ENCODE measurements at places on chromosomes 6 and 20.

DNA sequence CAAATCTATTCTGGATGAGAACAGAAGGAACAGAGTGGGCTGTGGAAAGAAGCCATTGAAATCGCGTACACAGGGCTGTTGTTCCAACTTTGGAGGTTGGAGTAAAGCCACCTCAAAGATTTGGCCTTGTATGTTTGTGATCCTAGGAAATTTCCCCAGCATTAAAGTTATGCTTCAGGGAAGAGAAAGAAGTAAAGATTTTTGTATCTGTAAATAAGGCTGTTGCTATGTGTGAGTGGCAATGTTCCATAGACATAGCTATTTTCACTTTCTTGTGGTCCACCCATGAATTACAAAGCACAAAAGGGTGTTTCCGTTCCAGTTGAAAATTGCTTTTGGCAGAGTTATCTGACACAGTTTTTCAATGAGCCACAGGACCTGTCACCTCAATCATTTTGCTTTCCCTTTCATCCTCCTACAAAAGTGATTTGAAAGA, 321.3 kb downstream of the TFAP2B start:
- no peak for DNase-seq

- no peak for DNase-seq
These were observed at the start of gene LIME1 for GRCh38 chr20:63735859-63736718. TSS of gene LIME1 (plus strand) at chr20:63736664. CDS start at chr20:63737550, 886 bp downstream.

DNA sequence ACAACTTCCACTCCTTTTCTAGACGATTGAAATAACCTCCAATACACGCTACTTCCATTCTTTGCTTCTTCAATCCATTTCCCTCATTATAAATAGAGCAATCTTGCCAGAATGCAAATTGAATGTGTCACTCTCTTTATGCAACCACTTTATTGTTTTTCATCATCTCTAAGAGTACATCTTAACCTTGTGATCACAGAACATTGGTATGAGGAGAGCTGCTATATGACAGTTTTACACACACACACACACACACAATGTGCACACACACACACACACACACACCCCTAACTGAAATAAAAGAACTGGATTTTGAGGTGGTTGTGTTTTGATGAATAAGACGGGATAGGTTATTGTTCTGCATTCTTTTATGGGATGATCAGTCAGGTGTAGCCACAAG, 187.0 kb downstream of the HDGFL1 start:
- no peak for DNase-seq

DNA sequence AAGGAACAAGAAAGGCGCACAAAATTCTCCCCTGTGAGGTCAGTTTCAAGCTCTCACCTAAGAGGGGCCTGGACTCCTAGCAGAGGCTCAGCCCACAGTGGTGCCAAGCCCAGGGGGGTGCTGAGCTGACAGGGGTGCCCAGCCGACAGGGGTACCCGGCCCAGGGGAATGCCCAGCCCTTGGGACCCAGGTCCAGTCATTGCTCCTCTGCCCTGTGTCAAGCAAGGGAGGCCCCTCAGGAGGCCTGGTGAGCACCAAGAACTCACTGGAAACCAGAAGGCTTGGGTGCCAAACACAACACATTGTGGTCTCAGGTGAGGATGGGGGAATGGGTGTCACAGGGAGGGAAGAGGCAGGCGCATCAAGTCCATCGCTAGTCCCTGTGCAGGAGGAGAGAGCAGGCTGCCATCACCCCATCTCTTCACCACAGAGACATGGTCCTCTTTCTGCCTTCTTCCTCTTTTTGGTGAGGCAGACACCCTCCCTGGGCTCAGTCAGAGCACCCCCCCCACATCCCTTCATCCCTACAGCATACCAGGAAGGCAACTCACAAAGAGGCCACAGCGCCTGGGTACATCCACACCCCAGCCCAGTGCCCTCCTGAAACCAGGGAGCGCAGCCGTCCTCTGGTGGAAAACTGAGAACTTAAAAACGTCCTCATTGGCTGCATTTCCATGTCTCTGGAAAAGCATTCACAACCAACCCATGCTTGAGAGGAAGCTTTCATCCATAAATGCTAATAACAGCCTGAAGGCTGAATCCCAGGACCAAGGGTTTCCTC, 111.3 kb downstream of the BANF2 start:
- DNase-seq, result no peak

DNA sequence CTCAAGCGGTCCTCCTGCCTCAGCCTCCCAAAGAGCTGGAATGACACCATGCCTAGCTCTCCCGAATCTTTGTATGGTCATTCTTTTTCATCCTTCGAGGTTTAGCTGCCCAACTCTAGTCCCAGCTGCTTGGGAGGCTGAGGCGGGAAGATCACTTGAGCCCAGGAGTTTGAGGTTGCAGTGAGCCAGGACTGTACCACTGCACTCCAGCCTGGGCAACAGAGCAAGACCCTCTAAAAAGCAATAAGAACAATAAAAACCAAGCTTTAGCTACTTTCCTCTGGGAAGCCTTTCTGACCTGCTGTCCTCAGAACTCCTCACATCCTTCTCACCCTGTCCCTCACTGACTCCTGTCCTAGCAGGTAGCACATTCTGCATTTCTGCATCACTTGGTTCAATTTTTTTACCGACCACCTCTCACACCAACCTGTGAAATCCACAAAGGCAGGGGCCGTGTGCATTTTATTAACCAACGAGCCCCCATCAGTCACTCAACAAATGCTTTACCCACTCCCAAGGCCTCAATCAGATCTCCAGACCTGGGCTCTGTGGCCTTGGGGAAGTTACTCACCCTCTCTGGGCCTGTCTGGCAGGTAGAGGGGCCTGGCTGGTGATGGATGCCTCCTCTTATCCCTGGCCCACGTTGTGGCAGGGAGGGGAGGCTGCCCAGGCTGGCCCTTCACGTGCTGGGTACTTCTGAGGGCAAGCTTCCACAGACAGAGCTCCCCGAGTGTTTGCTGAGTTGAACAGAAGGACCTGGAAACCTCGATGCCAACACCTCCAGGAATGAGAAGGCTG, 14.7 kb upstream of the SRC start:
- no peak for DNase-seq

- DNase-seq, result peak; percentile 71
These were observed 50.7 kb upstream of the SIRPA start for GRCh38 chr20:1844325-1845162.

GRCh38 chr20:23094927-23095326, 8.8 kb upstream of the CD93 start:
- no peak for DNase-seq

DNA sequence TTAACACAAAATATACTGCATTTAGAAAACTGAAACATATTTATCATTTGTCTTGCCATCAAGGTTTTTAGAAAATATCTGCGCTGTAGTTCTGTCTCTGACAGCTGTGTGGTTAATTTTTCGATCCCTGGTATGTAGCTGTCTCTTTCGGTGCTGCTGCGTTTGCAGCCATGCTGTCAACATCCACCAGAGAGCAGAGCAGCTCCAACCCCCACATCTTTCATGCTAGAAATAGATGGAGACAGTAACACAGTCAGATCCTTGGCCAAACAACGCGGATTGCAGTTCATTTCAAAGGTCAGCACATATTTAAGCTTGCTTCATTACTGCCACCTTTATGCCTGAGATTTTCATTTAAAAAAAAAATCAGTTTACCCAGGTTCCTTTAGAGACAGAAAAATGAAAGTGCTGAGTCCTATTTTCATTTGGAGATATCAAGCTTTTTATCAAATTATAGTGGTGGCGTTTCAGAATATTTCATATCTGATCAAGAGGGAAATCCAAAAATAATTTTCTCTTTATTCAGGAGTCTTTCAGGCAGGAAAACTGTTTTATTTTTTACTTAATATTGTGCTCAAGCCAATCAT, 157.7 kb upstream of the MMS22L start:
- DNase-seq, result peak; percentile 54

- DNase-seq, result peak; percentile 25
These were observed 6.6 kb downstream of the TRIM15 start for GRCh38 chr6:30169658-30170614.

DNA sequence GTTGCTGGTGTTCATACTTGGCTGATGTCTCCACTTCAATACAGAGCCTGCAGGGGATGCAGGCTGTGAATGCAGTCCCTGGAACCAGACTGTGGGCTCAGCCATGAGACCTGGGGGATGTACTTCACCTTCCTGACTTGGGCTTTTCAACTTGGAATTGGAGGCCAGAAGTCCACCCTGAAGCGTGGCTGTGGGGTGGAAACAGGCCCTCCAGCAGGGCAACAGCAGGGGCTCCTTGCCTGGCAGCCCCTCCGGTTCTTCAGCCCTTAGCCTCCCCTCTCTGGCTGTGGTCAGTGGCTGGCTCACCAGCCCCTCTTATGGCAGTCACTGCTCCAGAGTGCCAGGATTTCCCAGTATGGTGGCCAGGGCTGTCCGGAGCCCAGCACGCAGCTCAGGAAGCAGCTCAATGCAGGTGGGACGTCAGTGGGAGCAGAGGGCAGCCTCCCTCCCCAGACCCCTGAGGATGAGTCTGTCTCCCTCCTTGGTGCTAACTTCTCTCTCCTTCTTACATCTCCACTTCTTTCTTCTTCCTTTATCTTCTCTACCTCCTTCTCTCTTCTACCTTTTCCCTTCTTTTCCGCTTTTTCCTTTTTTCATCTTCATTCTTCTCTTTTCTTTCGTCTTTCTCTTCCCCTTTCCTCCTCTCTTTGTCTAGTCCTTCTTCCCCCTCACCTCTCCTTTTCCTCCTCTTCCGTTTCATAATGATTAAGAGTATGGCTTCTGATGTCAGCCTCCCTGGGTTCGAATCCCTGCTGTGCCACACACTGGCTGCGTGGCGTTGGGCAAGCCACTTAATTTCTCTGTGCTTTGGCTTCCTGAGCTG, 45.3 kb downstream of the SLC52A3 start:
- no peak for DNase-seq

DNA sequence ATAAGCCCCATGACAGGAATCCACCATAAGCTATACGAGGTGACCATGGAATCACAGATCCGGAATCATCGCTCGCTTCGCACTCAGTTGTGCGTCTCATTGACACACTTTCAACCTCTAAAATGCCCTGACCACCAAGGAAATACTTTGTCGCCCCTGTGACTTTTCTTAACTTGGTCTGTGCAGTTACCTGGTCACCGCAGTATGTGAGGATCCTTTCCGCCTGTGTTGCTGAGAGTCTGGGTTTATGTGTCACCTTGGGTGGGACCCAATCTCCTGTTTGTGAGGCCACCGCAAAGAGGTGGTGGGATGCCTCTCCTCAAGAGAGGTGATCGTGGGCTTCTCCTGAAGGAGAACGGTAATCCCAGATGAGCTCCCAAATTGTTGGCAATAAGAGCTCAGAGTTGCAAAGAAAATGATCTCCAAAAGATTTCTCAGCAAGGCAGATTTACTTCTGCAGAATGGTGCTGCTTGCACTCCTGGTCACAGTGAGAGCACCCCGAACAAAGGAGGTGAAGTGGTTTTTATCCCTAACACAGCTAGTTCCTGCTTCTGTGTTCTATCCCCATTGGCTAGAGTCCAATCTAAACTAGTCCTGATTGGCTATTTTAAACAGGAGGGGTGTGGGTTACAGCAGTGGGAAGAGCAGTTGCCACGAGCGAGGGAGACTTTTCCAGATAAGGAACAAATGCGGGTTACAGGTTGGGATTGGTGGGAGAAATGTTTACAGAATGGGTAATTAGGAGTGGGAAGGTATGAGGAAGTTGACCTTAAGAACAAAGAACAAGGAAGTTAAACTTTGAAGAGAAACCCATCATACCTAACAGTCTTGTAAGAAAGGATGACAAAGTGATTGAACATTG, 9.1 kb upstream of the ZNFX1 start:
- DNase-seq, result no peak

- peak; percentile 21 for DNase-seq
These were observed 22.9 kb downstream of the HTR1B start for GRCh38 chr6:77440206-77440976.

DNA sequence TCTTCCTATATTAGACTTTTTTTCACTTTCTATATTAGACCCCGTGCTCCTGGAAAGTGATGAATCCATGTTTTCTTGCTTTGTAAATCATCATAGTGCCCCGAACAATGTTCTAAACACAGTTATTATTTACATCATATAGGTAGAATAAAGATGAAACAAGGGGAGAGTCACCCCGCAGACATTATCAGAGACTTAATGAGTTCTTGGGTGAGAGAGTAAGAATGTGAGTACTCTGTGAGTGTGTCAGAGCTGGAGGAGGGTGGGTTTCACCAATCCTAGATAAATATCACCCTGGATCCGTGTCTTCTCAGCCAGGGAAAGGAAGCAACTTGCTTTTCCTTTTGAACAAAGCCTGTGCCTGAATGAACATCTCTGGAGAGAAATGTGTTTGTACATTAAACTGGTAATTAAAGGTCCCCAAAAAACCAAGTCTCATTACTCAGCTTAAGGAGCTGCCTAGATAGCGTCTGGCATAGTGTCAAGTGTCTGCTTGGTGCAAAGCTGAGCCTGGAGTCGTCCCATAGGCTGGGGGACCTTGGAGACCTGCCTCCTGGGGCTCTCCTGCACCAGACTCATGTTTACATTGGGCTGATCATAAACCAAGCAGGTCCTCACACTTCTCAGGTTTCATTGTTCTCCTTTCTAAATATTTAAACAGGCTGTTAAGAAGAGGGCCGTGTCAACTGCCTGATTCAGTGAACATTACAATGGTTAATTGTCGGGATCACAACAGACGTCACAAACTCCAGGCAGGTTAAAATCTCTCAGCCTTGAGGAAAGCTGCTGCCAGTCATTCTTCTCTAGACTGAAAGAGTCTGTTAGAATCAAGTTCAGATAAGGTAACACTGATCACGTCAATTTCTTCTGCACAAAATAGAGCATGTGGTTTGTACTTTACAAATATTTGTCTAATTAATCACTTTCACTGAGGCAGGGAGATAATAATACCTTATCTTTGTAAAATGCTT, 179.7 kb upstream of the MYLIP start:
- DNase-seq, result no peak

DNA sequence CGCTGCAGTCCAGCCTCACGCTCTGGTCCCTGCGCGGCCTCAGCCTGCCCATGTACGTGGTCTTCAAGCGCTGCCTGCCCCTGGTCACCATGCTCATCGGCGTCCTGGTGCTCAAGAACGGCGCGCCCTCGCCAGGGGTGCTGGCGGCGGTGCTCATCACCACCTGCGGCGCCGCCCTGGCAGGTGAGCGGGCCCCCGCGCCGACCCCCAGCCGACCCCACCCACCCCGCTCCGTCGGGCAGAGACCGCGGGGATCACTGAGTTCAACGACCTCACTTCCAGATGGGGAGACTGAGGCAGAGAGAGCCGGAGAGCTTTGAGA, 545 bp downstream of the SLC35D3 start:
- no peak for DNase-seq

- no peak for DNase-seq
These were observed 26.7 kb upstream of the ADA start for GRCh38 chr20:44678242-44678641.

- no peak for DNase-seq
These were observed 18.0 kb downstream of the AIG1 start for GRCh38 chr6:143078468-143079324.

Measured in NCI-H446 (cell line).